ENCODE measurements at places on chromosomes 4 and X.

DNA sequence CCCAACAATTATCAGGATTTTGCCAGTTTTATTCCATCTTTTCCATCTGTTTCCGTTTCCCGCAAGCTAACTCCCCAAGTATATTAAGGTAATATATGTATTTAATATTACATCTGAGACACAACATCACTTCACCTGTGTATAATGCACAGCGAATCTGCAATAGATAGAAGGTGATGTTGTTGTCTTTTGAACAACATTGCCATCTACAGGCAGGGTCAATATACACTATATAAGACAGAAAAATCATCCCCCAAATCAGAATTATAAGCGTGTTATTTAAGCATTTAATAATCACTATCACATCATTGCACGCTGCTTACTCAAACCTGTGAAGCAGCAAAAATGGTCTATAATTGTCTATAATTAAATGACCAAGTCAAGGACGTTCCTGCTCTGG, 1115.5 kb downstream of the NLGN4X start:
- DNase-seq: no peak

GRCh38 chr4:13656569-13657405, 29.3 kb upstream of the BOD1L1 start:
- DNase-seq: peak; percentile 6

- DNase-seq: no peak
Observed at GRCh38 chrX:22220941-22221340, 51.8 kb upstream of the CBLL2 start.

GRCh38 chrX:42869659-42870476, 91.9 kb upstream of the PPP1R2C start:
- DNase-seq: no peak

DNA sequence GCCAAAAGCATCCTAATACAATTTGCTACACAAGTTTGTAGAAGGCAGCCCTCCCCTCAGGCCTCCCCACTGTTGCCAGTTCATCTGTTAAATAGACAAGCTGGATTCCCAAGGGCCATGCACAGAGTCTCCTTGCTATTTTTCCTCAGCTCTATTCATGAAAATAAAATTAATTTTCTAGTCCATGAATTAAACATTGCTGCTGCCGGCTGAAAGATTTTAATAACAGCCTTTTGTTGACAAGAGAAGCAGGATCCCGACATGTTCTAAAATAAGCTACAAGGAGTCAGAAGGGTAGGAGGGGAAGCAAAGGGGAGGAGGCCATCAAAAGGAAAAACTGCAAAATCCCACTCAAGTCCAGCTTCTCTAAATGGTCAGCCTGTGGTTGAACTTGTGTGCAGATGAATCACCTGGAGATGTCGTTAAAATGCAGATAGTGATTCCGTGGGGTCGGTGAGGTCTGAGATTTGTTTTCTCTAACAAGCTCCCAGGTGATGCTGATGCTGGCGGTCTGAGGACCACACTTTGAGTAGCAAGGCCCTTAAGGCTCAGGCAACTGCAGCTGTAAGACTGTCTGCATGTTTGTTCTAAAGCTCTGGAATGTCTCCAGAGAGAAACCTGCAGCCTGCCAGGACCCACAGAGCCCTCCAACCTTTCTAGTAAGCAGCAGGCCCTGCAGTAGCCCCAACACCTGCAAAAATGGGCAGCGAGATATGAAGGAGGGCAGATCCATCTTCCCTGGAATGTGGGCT, 9.4 kb downstream of the SCD5 start:
- DNase-seq: no peak

DNA sequence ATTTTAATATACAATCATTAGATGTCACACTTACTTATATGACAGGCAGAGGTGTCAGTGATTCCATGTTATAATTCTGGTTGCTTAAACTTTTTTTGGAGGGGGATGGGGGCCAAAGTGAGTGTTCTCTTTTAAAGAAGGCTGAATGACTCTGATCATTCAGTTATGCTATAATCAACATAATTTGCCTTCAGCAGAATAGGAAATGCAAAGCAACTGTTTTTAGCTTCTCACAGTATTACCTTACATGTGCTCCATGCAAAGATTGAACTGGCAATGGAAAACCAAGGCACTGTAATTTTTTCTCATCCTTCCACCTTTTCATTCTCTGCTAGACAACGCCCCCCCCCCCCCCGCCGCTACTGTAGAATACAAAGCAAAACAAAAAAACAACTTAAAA, 13.4 kb downstream of the ADH1C start:
- no peak for DNase-seq

- DNase-seq: no peak
Observed at GRCh38 chr4:120403296-120403695, 336.6 kb upstream of the MAD2L1 start.

DNA sequence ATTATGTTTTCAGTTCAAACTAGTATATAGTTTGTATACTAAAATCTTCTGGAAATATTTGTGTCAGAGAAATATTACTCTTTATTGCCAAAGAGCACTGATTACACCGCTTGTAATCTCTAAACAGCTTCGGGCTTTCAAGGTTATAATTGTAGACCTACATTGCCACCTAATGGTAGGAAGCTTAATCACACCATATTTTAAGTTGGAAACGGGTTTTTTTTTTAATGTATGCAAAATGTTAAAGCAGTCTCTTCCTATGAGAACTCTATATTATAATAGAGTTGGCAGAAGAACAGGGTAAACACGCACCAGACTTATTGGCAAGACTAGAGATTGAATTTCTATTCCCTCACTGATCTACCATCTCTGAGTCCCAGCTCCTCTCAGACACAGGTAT, 19.5 kb upstream of the NFXL1 start:
- no peak for DNase-seq

DNA sequence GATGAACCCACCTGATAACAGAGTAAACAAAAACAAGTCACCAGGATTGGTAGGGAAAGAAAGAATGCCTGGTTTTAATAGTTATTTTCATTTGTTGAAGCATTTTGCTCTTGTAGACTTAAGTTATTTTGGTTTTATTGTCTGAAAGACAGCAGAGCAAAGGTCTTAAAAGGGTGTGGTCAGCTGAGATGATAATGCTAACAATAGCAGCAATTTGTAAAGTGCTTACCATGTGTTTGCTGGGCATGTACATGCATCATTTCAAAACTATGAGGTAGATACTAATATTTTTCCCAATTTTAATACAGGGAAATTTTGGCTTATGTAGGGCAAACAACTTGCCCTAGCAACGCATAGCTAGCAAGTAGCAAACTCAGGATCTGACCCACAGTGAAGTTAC, 46.8 kb upstream of the SLC10A4 start:
- no peak for DNase-seq

- DNase-seq: no peak
Observed at GRCh38 chr4:8419222-8420041, 21.1 kb downstream of the ACOX3 start.

DNA sequence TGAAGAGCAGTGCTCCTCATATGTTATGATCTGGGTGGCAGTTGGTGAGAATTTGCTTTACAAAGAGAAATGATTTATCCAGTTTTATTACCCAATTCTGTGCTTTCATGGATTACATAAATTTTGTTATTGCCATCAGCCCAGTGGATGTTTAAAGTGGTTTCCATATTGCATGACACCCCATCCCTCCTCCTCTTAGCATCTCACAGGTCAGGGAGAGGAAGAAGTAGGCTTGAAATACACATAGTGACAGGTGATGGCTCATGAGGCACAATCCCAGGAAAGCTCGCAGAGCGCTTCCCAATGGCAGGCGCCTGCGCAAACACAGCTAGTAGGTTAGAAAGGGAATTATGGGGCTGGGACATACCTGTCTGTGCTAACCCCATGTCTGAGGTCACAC, 47.7 kb upstream of the GATB start:
- no peak for DNase-seq

DNA sequence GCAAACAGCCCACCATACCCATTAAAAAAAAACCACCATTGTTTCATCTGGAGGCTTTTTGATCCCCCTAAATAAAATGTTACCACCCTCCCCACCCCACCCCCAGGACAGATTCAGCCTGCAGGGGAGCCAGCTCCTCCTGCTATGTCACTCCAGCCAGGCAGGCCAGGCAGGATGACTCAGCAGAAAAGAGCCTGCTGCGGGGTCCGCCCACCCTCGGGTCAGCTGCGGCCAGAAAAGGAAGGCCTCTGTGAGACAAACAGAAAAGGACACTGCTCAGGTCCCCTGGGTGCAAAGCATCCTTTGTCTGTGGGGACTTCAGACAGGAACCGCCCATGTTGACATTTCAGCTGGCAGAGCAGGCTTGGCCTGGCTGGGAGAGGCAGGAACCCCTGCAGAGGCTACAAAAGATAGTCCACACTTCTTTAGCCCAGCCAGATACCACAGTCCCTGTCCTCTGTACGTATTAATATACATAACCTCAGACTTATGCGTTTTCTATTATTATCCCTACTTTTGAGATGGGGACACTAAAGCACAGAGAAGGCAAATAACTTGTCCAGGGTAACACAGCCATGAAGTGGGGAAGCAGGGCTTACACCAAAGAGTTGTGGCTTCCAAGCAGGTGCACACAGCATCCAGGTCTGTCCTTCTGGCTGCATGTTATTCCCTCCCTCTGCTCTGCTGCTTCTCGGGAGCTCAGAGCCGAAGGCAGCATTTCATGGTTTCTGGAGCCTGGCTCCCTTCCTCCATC, 147.7 kb downstream of the CPEB2 start:
- DNase-seq: no peak

- no peak for DNase-seq
Observed at GRCh38 chr4:77235289-77235854, 78.4 kb downstream of the CCNG2 start.

DNA sequence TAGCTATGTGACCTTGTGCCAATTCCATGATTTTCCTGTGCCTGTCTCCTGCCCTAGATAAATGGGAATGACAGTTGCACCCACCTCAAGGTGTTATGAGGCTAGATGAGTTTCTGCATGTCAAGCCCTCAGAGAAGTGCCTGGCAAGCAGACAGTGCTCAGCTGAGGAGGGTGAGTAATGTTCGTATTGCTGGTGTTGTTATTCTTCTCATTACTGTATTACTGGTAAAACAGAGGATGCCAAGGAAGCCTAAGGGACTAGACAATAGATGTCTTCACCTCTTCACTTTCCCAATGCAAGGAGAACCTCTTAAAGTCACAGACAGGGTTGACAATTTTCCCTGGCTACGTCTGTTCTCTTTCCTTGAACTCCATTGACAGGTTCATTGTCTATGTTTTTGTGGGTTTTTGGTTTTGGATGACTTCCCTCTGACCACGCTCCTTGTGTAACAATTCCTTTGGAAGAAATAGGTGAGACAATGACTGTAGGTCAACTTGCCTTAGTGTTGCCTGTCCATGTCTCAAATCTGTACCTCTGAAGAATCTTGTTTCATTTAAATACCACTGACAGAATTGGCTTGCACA, 19.2 kb downstream of the ETDC start:
- DNase-seq: no peak

GRCh38 chr4:24912252-24913118, at the start of gene CCDC149:
TSS of gene CCDC149 (minus strand) at chr4:24913042. CDS start at chr4:24912864, 178 bp downstream.
- DNase-seq: no peak

- no peak for DNase-seq
Observed at GRCh38 chrX:71632923-71633657, 14.8 kb upstream of the CXCR3 start.

GRCh38 chr4:112173593-112174558, 28.6 kb downstream of the FAM241A start:
- no peak for DNase-seq

GRCh38 chrX:64205441-64205734, at the start of gene AMER1:
TSS of gene AMER1 (minus strand) at chrX:64205708. CDS start at chrX:64193286, 12,422 bp downstream.
- no peak for DNase-seq

Data from activated CD8-positive, alpha-beta memory T cell treated with anti-CD3 and anti-CD28 coated beads for 48 hours (primary cell).